ENCODE measurements at places on chromosomes 12 and 14.

DNA sequence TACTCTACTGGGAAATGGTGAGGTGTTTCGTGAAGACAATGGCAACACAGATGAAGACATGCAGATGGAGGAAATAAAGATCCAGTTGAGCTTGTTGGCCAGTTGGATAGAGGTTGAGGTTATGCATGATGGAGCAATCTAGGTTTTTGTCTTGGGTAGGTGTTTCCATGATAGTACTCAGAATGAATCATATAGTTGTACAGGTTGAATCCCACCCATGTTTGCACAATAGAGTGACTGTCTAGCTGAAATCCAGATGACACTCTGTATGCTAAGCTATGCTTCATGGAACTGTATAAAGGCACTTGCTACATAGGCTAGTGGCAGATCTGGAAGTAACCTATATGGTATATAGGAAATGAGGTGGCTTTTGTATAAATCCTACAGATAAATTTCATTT, 264.9 kb downstream of the NAV3 start:
- no peak for DNase-seq

DNA sequence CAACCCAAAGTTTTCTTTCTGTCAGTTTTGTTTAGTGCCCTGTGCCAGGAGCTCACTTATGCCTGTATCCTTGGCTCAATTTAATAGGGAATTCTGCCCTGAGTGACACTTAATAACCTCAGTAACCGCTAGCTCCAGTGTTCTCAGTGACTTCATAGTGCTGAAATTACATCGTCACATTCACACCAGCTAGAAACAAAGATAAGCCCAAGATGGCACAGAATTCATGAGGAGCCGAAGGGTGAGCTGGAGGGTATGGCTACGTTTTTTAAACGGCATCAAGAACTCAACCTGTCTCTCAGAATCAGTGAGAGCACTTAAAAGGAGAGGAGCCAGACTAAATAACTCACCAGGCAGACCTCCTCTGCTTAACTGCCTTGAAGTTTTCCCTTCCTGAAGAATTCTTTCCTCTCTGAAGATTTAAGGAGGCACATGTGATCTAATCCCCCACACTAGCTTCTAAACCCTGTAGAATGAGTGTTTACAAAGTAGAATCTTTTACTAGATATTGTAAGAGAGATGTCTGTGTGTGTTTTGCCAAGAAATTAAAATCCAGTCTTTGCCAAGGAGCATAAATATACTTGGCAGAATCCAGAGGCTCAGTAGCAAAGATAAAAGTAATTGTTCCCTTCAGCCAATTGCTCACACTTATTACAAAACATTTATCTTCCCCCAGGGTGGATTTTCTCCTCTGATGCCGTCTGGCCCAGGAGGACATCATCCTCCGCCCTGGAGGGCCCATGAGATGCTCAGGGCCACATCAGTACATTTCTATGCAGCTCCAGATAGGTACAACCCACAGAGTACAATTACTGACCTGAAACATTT, 37.3 kb downstream of the PTGER2 start:
- DNase-seq: no peak

DNA sequence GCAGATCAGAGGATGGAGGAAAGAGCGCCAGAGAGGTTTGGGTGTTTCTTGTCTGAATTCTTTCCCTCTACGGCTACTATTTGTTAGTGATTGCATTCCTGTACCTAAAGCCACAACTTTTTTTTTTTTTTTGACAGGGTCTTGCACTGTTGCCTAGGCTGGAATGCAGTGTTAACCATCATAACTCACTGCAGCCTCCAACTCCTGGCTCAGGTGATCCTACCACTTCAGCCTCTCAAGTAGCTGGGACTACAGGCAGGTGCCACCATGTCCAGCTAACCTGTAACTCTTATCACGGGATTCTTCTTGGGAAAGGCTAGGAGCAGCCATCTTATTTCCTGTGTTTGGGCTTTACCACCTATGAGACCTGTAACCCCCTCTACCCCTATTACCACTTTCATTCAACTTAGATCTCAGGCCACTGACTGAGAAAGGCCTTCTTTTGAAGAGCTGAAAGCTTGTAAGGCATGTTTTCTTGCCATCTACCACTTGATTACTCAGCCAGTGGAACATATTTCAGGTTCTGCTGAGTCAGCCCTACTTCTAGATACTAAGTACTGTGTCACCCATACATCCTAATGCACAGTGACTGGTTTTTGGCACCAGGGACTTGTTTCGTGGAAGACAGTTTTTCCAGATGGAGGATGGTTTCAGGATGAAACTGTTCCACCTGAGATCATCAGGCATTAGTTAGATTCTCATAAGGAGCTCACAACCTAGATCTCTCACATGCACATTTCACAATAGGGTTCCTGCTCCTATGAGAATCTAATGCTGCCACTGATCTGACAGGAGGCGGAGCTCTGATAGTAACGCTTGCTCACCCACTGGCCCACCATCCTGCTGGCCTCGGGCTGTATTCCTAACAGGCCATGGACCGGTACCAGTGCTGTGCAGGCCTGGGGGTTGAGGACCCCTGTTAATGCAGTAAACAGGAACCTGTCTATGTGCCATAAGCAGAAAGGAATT, 6.9 kb downstream of the VEZT start:
- DNase-seq: no peak

GRCh38 chr14:67567654-67568053, 32.4 kb downstream of the PIGH start:
- no peak for DNase-seq

GRCh38 chr12:64992641-64993040, 128.5 kb downstream of the WIF1 start:
- DNase-seq: no peak

DNA sequence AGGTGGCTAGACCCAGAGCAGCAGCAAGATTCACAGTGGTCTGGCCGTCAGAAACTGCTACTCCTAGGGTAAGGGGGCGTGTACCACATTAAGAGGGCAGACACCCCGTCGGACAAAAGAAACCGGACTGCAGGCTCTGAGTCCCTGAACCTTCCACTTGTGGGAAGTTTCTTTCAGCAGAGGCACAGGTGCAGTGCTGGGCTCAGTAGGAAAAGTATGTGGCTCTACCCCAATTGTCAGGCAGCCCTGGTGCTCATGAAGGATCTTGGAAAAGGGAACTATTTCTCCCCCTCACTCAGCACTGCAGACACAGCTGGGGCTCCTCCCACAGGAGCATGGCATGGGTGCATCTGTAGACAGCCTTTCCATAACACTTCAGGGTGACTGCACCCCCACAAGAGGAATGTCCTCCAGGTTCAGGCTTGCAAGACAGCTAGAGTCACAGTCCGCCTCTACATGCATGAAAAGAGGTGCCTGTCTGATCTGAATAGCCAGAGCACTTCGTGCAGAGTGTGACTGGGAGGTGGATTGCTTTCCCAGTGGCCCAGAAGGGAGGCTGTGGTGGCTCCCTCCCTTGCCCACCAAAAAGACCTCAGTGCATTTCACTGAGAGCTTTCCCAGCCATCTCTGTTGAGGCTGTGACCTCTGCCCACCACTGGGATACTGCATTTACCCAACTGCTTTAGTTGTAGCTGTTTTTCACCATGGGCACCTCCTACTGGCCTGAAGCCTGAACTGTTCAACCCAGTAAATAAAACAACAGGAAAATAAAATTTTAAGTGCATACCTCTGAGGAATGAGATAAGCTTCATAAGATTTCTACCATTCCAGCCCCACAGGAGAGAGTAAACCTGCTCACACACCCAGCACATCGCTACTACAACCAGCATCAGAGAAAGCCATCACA, 14.2 kb downstream of the CEP128 start:
- DNase-seq: no peak

DNA sequence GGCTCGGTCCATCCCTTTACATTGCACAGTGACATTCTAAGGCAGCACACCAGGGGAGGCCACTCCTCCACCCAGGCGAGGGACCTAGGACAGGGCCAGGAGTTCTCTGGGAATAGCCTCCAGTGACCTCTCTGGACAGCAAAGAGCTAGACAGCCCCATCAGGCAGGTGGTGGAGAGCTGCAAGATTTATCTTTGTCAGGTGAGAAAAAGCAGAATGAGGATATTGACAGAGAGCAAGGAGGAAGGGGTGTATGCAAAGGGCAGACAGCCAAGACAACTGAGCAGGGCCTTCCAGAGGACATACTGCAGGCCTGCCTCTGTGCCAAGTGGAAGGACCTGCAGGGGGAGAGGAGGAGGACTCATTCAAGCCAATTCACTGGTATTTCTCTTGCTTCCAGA, 112.4 kb upstream of the MAX start:
- DNase-seq: no peak

GRCh38 chr14:54486685-54487084, 2.1 kb downstream of the GMFB start:
- no peak for DNase-seq

DNA sequence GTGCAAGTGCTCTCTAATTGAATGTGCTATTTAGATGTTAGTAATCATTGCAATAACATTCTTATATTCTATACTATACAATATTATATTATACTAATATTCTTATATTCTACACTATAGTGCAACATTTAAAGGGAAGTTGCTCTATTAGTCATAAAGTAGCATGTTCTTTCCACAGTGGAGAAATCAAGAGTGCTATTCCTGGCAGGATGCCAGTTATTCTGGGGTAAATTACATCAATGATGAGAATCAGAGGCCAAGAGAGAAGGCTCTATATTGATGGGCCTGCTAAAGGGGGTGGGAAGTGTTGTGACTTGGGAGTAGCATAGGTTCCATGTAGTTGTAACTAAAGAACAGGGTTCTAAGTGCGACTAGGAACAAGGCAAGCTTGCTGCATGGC, 121.5 kb downstream of the SLC15A5 start:
- DNase-seq: no peak

DNA sequence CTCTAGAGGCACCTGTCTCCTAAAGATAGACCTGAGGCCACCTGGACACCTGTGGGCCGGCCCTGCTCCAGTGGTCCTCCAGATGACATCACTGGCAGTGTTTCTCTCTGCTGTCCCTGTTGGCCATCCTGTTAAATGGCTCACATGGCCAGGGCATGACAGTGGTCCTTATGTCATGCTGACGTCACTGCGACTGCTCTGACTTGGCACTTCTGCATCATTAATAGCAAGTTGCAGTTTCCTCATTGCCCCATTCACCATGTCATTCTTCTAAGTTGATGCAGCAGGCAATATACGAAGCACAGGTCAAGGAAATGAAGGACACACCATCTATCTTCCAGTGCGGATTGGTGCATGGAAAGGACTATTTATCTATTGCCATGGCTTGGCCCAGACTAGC, 1468.5 kb upstream of the TMEM132C start:
- no peak for DNase-seq

DNA sequence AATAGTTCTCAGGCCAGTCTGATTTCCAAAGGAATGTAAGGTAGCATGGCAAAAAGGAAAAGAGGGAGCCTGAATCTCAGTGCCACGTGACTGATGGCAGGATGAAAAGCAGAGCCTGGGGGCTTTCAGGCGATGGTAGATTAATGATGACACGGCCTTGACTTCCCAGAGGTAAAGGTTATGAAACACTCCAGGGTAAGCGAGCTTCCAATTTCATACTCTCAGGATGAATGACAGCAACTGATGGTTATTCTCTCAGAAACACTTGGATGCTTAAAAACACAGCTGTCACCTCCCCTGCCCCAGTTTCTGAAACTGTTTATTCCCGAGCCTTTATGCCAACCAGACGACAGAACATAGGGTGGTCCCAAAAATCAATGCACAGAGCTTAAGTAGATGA, 28.8 kb downstream of the GDF11 start:
- DNase-seq: no peak

GRCh38 chr14:99247101-99247729, 24.8 kb downstream of the BCL11B start:
- no peak for DNase-seq

- no peak for DNase-seq
Measured at GRCh38 chr12:55932551-55932910, 1.6 kb downstream of the DGKA start.

GRCh38 chr14:94560291-94560665, 964 bp upstream of the SERPINA4 start:
- DNase-seq: no peak

DNA sequence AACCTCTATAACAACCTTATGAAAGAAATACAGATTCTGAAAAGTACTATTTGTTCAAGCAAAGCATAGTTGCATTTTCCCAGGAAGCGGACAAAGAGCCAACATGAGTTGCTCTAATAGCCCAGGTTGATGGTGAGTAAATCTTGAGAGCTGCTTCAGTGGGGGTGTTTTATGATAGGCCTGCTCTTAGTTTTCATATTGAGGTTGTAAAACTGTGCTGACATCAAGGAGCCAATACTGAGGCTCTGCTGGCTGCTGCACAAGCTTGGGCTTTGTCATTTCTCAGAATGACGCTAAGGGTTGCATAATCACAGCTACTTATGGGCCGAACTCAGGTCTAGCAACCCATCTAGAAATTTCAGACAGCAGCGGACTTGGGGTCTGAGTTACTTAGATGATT, 11.5 kb downstream of the TBC1D30 start:
- no peak for DNase-seq

- no peak for DNase-seq
Measured at GRCh38 chr14:94449930-94450329, 2.7 kb downstream of the SERPINA11 start.

DNA sequence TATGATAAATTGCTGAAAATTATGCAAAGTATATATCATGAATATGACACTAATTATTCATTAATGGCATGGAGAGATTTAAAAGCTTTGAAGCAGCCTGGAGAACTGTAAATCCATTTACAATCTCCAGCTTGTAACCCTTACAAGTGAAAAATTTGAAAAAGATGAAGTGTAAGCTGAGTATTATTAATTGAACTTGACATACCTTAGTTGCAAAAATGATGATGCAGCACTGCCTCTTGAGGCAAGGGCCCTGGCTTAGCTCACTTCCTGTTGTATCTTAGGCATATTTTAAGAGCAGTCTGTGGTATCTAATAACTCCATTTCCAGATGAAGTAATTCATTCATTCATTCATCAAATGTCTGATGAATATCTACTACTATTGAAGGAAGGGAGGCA, 158.6 kb downstream of the ANO4 start:
- DNase-seq: no peak

- DNase-seq: no peak
Measured at GRCh38 chr12:115421796-115422709, 738.1 kb upstream of the TBX3 start.

GRCh38 chr14:34387974-34388516, 74.0 kb downstream of the SPTSSA start:
- no peak for DNase-seq

DNA sequence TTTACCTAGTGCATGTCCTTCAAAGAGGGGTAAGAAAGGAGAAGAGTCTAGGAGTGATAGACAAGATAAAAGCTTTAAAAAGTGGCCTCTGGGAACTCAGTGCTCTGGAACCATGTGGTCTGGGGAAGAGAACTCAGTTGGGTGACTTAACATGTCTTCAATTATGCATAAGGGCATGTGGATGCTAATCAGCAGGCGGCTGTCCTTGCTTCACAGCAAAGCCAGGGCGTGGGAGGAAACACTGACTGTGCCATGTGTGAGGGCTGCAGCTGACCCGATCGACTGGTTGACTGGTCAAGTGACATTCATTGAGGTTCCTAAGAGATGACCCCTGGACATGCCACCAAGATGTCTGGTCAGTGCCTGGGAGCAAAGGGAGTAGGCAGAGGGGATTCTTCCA, 1053.8 kb downstream of the BCL11B start:
- DNase-seq: no peak

GRCh38 chr14:79543967-79544697, 667.2 kb downstream of the DIO2 start:
- peak; percentile 43 for DNase-seq

- peak; percentile 32 for DNase-seq
Measured at GRCh38 chr12:123055281-123055766, 74.8 kb downstream of the ARL6IP4 start.
